ENCODE measurements at places on chromosomes 7 and 10.

DNA sequence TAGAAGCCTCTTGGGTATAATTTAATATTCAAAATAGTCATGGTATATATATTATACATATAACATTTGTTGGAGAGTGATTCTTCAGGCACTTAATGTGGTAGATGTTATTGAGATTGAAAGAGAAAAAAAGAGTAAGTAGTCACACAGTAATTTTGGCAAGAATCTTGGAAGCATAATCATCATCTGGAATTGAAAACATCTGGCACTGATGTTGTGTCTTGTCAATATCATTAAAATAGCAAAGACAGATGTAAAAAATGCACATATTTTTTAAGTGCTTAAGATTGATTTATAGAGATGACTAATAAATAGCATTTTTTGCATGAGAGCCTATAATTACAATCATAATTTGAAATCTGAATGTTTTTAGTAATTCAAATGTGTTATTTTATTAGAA is 9.5 kb downstream of the SEMA3D start:
- DNase-seq = no peak

- DNase-seq = no peak
These were observed 236.6 kb downstream of the POM121L12 start for GRCh38 chr7:53272081-53272480.

DNA sequence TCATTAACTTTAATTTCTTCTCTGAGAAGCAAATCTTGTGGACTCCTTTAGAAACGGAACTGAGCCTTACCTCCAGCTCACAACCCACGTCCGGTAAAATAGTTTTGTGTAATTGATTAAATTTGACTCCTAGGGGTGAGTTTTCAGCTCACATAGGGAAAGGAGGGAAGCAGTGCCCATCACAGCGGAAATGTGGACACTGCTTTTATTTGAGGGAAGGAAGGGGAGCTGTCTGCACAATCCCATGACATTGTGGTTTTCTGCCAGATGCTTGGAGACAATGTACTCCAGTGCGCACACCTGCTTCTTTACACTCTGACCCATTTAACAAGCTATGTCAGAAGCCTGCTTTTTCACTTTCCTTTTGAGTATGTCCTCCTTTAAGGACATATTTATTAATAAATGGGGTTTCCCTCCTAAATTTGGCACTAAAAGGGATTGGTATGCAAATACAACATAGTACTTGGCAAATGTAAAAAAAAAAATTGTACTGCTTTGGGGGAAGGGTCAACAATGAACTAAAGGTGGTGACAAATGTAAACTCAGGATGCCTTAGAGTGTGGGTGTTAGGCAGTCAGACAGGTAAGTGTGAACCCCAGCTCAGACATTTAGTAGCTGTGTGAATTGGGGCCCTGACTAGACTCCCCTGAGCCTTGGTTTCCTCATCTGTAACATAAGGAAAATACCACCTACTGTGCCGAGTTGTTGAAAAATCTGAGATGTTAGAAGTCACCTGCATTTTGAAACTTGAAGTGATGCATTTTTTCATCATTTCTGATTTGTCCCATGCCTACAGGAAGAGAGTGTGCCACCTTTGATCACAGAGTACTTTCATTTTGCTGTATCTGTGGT is 90.2 kb upstream of the KLF6 start:
- DNase-seq = no peak

DNA sequence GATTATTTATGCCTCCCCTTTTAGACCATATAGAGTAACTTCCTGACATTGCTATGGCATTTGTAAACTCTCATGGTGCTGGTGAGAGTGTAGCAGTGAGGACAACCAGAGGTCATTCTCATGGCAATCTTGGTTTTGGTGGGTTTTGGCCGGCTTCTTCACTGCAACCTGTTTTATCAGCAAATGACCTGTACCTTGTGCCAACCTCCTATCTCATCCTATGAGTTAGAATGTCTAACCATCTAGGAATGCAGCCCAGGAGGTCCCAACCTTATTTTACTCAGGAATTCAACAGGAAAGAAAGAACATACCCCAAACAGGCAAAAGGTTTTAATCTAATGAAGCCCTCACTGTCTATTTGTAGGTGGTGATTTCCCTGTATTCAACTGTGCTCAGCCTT is 205.4 kb upstream of the YAE1 start:
- no peak for DNase-seq

- no peak for DNase-seq
These were observed 119.9 kb downstream of the LCOR start for GRCh38 chr10:96951954-96952353.

GRCh38 chr7:60706-61105 is 131.7 kb upstream of the FAM20C start:
- no peak for DNase-seq

GRCh38 chr10:10417671-10418070 is 600.0 kb upstream of the CELF2 start:
- no peak for DNase-seq

- no peak for DNase-seq
These were observed at the start of gene PRLHR for GRCh38 chr10:118595598-118596425. TSS of gene PRLHR (minus strand) at chr10:118595648. CDS start at chr10:118595244, 404 bp downstream.

DNA sequence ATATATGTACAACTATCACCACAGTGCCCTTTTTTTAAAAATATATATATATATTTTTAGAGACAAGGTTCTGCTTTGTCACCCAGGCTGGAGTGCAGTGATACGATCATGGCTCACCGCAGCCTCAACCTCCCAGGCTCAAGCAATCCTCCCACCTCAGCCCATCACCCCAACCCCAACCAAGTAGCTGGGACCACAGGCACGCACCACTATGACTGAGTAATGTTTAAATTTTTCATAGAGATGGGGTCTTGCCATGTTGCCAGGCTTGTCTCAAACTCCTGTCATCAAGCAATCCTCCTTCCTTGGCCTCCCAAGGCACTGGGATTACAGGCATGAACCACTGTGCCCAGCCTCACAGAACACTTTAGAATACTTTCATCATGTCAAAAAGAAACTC is 234.9 kb downstream of the SH2D4B start:
- DNase-seq = no peak

- no peak for DNase-seq
These were observed 16.7 kb downstream of the MACROH2A2 start for GRCh38 chr10:70069346-70069745.

- no peak for DNase-seq
These were observed 17.9 kb downstream of the PLPP4 start for GRCh38 chr10:120474956-120475355.

GRCh38 chr7:133614251-133614650 is 361.4 kb downstream of the EXOC4 start:
- no peak for DNase-seq

GRCh38 chr7:76997381-76998284 is 34.5 kb downstream of the SPDYE17 start:
- no peak for DNase-seq

- DNase-seq = no peak
These were observed 100.3 kb downstream of the FAS start for GRCh38 chr10:89090756-89091445.

GRCh38 chr10:13917791-13918190 is 331.0 kb downstream of the PRPF18 start:
- no peak for DNase-seq

DNA sequence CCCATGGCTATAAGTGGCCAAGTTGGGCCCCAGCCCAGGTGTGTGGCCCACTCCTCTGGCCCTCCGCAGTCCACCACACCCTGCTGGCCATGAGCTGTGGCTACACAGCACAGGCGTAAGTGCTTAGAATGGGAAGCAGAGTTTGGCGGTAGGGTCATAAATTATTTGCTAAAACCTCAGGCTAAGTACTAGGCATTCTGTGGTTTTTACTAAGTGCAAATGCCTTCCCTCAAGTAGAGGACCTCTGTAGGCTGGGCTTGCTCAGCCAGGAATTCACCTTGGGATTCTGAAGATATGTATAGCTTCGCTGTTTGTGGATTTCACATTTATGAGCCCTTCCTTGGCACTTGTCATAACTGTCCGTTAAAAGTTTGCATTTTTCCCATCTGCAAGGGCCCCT is 44.8 kb upstream of the LOXL4 start:
- DNase-seq = no peak

DNA sequence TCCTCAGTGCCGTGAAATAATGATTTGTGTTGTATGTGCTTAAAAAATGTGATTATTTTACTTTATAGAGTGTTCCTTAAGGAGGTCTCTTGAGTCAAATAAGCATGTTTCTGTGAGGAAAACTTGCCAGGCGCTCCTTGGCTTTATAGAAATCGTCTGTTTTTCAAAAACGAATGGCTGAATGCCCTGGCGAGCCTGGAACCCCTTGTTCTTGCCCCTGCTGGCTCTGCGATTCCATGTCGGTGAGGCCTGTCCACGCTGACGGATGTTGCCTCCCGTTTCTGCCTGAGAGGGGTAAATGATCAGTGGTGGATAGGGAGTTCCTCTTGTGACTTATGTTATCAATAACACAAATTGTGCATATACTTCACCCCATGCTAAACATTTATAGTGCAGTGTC is 75.5 kb downstream of the MGMT start:
- no peak for DNase-seq
